ENCODE measurements at places on chromosomes 4 and X.

DNA sequence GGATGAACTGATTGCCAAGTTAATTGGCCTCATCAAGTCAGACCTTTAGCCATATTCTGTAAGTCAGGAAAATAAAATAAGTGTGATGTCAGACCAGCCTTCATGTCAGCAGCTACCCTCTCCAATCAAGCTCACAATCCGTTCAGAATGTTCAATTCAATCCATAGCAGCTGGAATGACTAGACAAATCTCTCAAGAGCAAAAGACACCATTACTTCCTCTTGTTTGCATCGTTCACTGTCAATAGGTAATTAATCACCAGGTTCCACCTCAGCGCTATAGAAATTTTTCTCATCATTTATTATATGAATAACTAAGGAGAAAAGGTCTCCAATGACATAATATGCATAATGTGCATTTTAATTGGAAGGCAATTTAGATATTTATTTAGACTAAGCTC, 321.0 kb upstream of the GRIA3 start:
- no peak for DNase-seq

DNA sequence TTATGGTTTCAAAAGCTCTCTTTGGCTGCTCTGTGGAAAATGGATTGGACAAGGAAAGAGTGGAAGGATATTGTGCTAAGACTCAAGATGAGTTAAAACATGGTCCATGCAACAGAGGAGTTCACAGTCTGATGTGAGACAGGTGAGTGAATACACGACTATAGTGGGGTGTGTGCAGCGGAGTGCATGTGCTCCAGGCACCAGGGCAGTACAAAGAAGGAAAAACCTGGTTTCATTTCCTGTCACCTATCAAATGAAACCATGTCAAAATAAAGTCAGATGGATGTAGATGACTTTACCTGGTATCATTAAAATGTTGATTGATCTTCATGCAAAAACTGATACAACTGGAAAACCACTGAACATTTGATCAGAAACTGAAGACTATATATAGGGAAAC, 241.0 kb upstream of the RASGEF1B start:
- DNase-seq: no peak

- no peak for DNase-seq
Observed at GRCh38 chrX:46698691-46699090, 60.2 kb downstream of the SLC9A7 start.

GRCh38 chr4:26782830-26783202, 77.8 kb upstream of the STIM2 start:
- DNase-seq: no peak

DNA sequence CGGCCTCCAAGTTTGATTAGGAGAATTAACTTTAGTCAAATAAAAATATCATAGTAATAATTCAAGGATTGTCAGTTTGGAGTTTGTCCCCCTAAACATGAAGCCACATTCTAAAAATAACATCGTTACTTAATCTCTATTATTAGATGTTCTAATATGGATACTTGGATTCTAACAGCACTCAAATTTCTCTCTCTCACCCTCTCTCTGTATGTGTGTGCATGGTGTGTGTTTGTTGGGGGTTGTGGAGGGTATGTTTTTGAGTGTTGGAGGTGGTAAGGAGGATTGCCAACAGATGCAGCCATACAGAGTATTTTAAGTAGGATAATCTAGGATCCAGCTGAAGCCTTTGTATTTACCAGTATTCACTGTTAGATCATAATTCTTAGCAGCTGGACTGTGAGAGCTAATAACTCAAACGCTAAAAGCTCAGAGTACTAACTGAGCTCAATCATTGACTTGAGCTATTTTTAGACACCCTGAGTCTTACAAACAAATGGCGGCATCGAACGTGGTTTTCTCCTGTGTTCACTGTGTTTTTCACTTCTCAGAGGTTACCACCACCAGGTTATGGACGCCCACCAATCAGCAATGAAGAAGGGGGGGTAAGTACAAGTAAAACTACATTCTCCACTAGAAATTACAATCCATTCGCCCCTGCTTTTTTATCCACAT, 8.8 kb downstream of the ENAM start:
- no peak for DNase-seq

- no peak for DNase-seq
Observed at GRCh38 chrX:47579537-47579936, 2.7 kb upstream of the TIMP1 start.

DNA sequence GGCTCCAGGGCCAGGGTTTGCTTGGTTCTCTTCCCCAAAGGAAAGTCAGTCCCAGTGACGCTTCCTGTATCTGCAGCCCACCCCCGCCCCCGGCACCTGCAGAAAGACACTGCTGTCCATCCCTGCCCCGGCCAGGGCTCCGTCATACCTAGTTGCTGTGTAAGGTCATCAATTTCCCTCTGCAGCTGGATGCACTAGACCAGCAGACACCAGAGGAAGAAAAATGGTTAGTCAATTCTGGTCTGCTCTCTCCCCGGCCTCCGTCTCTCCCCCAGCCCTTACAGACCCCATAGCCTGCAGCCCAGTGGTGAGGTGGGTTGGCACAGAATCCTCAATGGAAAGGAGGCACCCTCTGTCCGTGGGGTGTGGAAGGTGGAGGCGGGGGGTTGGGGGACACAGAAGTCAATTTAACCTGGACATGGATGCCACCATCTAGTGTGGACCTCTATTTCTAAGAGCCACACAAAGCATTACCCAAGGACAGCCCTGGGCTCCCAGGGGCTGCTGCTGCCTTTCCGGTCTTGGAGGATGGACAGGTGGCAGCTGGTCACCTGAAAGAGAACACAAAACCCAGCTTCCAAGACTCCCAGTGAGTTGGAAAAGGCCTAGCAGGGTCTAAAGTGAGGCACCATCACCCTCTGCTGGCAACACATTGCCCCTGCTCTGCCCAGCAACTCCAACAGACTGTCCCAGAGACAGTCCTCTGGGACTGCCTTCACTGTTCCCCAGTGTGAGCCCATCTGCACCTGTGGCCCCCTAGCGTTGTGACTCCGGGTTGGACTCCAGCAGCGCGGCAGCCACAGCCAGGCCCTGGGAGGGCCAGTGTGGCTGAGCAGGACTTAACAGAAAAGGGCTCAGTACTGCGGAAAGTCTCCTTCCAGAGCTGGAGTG, 40.2 kb upstream of the NHSL2 start:
- DNase-seq: no peak

DNA sequence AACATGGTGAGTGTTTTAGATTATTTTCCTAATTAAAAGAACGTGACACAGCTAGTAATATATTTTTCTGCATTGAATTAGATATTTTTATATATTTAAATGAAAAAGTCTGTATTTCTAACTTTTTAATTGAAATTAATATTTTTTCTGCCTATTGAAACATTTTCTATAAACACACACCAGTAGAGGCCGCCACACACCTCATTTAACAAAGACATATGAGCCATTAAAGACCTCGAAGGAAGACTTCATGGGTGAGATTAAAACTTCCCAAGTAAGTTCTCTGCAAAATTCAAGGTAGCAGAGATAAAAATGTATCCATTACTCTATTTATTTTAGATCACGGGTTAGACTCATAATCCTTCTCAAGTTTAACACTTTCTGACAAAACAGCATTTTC, 8.3 kb downstream of the SLITRK2 start:
- DNase-seq: no peak

DNA sequence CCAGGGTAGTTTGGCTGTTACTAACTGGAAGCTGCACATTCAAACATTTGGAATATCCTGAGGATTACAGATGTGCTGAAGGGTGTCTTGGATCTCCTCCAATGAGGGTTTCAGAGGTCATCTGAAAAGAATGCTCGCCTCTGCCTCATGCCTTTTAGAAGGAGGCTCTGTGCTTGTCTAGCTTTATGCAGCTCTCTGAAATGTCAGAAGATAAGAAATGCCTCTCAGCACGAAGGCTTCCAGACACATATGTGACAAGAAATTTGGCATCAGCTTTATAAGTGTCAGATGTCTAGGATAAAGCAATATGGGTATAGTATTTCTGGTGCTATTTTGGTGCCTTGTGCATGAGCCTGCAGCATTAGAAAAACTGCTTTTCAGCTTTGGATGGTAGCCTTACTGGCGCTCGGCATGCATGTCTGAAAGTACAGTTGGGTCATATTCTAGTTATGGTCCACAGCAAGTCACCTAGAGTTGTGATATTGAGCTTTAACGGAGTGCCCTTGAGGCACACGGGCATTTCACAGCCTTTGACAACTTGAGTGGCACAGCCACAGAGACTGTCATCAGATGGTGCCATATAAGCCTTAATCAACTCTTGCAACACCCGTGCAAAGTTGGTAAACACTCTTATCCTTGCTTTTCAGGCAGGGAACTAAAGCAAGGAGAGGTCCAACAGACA, 70.8 kb upstream of the PGRMC2 start:
- DNase-seq: no peak

DNA sequence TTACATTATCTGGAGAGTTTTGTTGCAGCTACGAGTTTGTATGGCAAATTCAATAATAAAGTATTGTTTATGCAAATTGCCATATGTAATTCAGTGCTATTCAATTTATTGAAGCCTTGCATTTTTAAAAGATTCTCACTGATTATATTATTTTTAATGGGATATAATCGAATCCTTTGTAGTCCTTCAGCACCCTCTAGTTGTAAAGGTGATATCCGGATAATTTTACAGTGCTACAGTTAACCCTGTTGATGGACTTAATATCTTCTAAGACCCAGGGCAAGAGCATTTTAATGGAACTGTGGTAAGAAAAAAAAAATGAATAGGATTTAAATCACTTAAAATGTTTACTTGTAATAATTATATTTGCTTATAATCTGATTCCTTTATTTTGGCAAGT, 48.5 kb upstream of the GRIA2 start:
- peak; percentile 9 for DNase-seq

GRCh38 chr4:19401301-19402080, 850.2 kb upstream of the SLIT2 start:
- DNase-seq: no peak

GRCh38 chr4:38687571-38688011, 23.6 kb downstream of the KLF3 start:
- DNase-seq: no peak

Data from NCI-H446 treated with DMSO at 0.1 percent for 48 hours (cell line).